ENCODE measurements at places on chromosomes 6 and 20.

- no peak for DNase-seq
Measured at GRCh38 chr6:142796024-142796423, 149.0 kb downstream of the HIVEP2 start.

DNA sequence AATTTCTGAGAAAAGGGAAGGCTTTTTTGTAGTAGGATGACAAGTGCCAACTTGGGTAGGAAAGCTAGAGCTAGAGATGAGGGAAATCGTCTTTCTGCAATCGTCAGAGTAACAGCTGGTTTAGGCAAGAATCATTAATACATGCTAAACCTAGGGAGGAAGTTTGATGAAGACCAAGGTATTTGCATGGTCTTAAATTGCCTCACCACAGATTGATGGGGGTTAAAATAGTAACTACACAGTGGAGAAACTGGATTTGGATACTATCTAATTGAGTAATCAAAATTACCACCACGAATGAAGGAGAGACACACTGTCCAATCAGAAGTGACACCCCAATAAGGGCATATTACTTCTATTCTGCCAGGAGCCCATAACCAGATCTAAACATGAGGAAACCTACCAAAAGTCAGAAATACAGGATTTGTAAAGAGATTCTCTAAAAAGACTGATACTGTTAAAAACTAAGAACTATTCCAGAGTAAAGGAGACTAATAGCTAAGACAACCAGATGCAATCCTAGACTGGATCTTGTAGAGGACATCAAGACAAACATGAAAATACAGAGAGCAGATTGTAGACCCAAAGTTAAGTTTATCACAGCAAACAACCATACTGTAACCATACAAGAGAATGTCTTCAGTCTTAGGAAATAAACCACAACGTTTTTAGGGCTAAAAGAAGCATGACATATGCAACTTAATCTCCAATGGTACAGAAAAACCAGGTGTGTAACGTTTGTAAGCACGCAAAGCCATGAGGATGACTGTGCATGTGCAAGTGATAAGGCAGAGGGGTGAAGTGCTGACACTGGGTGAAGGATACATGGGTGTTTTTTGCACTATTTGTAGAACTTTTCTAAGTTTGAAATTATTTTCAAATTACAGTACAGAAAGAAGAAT, 21.8 kb downstream of the SNX5 start:
- no peak for DNase-seq

DNA sequence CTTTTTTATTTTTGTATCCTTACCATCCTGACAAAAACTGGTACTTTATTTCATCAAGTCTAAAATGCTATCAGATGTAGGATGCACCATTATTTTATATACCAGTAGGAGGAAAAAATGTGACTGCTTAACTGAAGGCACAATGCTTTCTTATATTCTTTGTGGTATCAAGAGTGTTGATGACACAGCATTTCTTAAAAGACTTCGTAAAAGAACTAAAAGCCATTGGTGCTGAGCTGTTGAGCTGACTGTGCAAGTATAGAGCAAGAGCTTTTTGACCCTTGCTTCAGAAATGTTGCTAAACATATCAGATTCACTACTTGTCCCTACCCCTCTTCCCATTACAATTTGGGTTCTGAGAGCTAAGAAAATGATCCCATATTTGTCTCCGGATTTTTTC, 17.5 kb downstream of the SF3B5 start:
- no peak for DNase-seq

DNA sequence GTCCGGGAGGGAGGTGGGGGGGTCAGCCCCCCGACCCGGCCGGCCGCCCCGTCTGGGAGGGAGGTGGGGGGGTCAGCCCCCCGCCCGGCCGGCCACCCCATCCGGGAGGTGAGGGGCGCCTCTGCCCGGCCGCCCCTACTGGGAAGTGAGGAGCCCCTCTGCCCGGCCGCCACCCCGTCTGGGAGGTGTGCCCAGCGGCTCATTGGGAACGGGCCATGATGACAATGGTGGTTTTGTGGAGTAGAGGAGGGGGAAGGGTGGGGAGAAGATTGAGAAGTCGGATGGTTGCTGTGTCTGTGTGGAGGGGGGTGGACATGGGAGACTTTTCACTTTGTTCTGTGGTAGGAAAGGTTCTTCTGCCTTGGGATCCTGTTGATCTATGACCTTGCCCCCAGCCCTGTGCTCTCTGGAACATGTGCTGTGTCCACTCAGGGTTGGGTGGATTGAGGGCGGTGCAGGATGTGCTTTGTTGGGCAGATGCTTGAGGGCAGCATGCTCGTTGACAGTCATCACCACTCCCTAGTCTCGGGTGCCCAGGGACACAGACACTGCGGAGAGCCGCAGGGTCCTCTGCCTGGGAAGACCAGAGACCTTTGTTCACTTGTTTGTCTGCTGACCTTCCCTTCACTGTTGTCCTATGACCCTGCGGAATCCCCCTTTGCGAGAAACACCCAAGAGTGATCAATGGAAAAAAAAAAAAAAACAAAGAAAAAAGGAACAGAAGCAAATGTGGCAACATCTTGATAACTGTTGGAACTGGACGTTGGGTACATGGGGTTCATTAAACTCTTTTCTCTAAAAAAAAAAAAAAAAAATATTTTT, 15.7 kb upstream of the E2F1 start:
- no peak for DNase-seq

- no peak for DNase-seq
Measured at GRCh38 chr6:100171533-100172321, 177.7 kb upstream of the MCHR2 start.

- DNase-seq = no peak
Measured at GRCh38 chr20:20002101-20002998, 14.8 kb upstream of the NAA20 start.

GRCh38 chr6:168022488-168023321, 25.2 kb downstream of the KIF25 start:
- DNase-seq = no peak

GRCh38 chr20:16692009-16692408, 37.8 kb upstream of the SNRPB2 start:
- DNase-seq = no peak

DNA sequence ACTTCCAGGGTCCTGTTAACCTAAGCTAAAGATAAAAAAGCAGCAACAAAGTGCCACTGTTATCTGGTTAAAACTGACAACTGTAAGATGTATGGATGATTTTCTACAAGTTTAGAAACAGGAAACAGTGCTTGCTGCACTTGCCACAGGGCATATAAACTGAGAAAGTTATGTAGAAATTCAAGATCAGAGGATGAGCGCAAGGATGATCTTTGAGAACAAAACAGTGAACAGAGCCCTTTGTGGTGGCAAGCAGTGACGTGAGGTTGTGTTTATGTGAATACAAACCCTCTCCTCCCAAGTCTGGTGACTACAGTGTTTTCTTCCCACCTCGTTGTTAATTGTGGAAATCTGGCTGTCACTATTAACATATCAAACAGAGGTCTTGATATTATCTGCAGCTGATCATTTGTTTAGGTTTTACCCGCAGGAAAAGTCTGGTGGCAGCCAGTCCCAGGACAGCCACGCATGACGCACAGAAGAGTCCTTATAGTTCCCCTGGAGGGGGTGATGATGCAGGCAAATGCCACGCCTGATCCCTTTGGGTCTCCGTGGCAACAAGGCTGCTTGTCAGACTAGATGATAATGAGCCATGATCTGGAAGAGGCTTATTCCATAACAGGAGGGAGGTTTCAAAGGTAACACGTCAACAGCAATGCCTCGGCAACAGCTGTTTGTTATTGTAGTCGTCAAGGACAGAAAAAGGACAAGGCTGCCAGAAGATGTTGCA, 43.1 kb upstream of the TNFAIP3 start:
- DNase-seq = peak; percentile 39

DNA sequence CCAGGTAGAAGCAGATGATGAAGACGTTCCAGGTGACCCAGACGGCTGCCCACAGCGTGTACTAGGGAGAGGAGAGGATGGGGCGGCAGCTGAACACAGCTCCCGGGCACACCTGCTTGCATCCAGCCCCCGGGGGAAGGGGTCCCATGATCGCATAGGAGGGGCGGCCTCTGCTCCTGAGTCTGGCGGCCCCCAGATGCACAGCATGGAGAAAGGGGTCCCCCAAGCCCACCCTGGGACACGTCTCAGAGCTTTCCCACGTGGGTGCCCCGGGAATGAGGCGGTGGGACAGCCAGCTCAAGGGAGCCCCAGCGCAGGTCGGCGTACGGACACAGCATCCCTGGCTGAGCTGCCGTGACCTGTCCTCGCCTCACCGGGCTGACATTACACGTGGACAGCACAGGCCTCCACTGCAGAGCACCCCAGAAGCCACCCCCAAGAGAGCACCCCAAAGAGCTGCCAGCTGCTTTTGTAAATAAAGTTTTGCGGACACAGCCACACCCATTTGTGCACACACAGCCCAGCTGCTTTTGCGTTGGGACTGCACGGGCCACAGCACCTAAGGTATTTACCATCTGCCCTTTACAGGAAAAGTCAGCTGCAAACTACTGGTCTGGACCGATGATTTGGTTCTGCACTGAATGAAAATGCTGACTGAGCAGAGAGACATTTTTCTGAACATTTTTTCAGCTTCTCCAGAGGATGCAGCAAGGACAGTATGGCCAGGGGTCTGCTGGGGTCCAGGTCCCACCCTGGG, 5.2 kb downstream of the NKAIN4 start:
- no peak for DNase-seq

GRCh38 chr6:159529934-159530333, 163.1 kb downstream of the SOD2 start:
- DNase-seq = no peak

DNA sequence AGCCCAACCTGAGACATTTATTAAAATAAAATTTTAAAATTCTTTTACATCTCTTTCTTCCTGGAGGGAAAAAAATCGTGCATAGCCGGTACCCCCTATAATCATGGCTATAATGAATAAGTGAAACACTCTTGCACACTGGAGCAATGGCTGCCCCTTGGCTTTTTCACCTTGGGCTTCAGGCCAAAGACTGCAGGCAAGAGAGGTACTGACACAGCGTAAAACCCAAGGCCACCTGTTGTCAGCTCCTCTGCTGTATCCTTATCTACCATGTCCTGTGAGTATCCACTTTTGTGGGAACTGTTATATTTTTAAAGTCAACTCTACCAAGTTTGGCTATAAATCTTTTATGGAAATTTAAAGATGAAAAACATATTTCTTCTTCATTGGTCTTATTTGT, 23.0 kb upstream of the LY86 start:
- DNase-seq = no peak

DNA sequence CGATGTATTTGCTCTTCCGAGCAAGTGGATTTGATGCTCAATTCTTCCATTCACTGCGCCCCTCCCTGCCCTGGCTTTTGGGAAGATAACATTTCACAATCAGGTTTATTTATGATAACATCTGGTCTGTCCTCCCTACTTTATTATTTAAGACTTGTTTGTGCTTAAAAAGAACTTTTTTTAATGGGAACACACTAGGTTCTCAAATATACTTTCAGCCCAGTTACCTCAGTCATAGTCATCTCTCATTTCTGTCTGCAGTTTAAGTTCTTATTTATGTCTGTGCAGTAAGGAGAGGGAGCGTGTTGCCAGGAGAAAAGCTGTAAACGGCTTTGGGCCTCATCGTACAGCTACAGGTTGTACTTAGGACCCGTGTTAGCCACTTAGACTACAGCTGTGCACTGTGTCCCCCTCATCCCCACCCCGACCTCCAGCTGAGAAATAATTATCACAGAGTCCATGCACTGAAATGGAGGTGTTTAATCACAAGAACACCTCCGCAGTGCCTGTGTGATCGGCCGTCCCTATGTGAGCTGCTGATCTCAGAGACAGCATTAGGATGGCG, 99.3 kb downstream of the RPP40 start:
- no peak for DNase-seq

- no peak for DNase-seq
Measured at GRCh38 chr6:169965239-169965638, 213.8 kb downstream of the ERMARD start.

GRCh38 chr20:52889225-52889624, 82.9 kb upstream of the TSHZ2 start:
- no peak for DNase-seq

DNA sequence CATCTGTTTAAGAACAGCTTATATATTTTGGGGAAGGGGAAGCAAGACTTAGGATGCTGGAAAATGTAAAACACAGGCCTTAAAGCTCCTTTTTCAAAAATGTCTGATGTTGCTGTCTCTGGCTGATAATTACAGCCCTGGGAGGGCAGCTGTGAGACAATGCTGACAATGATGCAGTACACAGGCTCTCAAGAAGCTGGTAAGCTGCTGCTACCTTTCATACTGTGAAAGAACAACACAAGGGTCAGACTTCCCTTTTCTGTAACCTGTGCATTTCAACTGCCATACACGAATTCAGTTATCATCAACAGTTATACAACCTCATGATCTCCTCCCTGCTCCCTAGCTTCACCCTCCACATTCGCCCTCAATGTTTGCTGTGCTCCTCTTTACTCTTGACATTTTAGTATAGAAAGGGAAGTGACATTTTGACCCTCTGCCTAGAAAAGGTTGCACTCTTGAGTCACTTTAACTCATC, 25.2 kb downstream of the MAP7 start:
- DNase-seq = no peak

- no peak for DNase-seq
Measured at GRCh38 chr6:90463359-90463758, 123.5 kb downstream of the MAP3K7 start.

DNA sequence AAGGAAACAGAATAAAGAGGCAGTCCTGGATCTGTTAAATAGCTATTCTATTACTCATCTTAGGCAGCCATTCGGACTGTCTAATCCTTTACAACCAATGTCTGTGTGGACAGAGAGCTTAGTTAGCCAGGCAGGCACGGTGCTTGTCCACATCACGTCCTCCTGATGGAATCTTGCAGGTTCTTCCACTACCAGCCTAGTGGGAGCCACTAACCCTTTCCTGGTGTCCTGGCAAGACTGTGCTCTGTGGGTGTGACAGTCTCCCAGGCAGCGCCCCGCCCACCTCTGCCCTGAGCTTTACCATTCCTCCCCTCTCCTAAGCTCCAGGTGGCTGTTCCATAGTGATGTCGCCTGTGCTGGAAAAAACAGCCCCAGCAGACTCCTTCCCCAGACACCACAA, 78.3 kb upstream of the CLDN20 start:
- DNase-seq = no peak

DNA sequence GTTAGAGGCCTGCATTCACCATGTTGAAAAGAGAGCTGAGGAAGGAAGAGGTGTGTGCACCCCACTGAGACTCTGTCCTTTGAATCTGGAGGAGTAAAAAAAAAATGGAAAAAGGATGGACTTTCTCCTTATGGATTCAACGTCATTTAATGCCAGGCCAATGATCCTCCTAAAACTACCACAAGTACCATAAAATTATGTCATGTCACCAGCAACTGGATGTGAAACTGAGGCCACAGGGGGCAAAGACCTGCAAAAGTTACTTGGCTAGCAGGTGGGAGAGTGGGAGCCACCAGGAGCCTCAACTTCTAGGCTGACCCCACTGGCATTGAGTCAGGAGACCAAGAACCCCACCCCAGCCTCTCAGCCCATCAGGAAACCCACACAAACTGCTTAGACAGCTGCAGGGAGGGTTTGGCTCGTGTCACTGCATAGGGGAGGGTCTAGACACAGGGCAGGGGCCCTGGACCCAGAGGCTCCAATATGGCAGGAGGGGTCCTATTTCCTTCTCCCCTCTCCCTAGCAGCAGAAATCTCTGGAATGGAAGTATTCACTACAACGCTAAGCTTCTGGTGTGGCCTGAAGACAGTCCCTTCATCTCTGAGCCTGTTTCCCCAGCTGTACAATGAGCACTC, 11.0 kb downstream of the PCK1 start:
- no peak for DNase-seq

Data from stimulated activated CD8-positive, alpha-beta memory T cell treated with anti-CD3 and anti-CD28 coated beads, Interleukin-4, amount 100 ng/mL, for 4 hours (primary cell).